ENCODE measurements at places on chromosomes 6 and 20.
A peak's percentile ranks its signal among the peaks of the same experiment; 100 is the strongest.

- DNase-seq: no peak
These were observed 61.8 kb downstream of the FAM229B start for GRCh38 chr6:112149236-112149635.

DNA sequence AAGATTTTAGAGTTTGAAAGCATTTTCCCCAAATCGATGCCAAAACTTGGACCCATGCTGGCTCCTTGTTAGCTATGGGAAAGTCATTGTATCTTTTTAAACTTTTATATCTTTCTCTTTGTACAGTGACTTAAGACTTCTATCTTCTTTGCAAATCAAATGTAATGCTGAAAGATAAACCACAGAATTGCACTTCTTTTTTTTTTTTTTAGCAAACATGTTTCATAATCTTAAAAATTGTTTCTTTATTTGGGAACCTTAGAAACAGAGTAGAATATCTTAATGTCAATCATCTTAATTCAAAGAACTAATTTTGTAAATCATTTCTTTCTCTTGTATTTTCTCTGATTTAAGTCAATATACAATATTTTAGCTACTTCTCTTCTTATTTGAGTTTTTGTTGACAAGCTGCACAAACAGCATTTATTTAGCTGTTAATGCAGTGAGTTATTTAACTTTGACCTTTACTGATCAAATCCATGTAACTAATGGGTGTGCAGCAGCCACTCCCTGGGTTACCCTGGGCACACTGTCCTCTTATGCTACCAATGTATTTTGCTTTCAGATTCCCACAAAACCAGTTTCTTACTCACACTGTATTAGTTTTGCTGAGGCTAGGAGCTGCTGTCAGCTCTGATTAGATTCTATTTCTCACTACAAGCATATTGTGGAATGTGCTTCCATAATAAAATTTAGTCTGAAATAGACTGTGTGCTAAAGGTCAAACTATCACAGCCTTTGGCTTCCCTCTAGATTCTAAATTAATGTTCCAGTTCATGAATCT is 279.6 kb downstream of the ADGB start:
- DNase-seq: no peak

DNA sequence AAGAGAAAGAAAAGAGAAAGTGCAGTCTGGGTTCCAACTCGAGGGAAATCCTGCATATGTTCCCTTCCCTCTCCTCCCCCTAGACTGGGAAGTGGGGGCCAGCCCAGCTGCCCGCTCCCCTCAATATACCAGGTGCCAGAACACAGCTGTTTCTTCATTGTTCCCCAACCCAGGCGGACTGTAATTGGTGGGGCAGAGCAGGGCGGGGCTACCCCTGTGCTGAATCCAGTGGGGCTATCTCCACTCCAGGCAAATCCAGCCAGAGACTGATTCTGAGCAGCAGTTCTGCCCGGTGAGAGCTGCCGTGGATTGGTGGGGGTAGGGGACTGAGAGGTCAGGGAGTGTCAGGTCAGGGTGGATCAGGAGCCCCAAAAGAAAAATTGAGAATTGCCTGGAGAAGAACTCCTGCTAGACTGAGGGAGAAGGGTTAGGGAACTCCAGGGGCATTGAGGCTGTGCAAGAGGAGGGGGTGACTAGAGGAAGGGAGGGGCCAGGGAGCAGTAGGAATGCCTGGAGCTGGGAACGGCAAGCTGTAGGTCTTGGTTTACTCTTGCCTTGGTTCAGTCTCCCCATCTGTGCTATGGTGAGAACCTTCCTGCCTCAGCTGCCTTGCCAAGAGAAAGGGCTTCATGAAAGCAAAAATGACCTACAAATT is at the start of gene MYMX:
MYMX (plus strand) TSS at position 250 of the 655 bp plus-strand sequence. CDS start 546 bp downstream, outside the sequence.
- no peak for DNase-seq

DNA sequence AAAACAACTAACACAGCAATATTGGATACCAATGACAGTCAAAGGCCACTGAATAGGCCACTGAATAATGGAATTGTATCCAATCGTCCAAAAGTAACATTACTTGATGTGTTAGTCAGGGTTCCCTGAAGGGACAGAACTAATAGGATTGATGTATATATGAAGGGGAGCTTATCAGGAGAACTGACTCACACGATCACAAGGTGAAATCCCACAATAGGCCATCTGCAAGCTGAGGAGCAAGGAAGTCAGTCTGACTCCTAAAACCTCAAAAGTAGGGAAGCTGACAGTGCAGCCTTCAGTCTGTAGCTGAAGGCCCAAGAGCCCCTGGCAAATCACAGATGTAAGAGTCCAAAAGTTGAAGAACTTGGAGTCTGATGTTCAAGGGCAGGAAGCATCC is 571.4 kb downstream of the PRKN start:
- DNase-seq: no peak

DNA sequence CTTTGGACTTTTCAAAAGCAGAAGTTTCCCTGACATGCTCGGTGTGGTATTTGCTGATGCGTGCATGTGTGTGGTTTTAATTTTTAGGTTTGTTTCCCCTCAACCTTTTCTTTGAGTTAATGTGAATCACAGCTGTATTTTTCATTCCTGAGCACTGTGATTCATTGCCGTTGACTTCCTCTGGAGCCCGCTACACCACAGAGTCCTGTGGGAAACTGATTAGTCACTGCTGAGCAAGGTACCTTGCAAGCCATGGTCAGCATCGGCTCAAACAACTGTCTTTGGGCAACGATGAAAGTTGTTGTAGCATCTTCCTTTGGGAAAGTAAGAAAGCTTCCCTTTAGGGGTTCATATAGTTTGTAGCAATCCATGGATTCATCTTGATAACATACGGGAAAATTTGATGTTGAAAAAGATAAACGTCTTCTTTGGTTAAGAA is 57.5 kb downstream of the RIN2 start:
- peak; percentile 15 for DNase-seq

DNA sequence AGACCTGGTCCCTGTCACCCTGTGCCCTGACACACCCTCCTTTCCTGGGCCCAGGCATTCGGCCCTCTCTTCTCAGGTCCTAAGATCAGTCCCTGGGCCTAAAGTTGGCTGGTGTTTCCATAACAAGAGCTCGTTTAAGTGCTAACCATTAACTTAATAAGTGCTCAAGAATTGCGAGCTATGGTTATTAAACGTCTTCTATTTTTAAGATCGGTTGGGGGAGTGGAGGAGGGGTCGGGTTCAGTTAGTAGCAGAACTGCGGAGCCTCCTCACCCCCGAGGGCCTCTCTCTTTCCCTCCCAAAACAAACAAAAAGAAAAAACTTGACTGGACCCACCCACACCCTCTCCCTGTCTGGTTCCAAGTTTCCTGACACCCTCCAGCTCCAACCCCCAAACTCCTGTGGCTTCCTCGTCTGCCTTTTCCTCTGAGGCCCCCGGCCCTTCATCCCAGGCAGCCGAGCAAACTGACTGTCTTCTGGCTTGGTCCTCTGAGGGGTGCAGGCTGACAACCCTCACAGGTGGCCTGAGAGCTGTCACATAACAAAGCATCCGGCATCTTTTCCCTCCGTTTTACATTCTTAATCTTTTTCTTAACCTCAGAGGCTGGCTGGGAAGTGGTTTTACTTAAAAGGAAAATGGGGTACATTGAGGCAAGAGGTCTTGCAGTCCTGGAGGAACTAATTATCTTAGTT is 2.0 kb downstream of the STK35 start:
- DNase-seq: no peak

DNA sequence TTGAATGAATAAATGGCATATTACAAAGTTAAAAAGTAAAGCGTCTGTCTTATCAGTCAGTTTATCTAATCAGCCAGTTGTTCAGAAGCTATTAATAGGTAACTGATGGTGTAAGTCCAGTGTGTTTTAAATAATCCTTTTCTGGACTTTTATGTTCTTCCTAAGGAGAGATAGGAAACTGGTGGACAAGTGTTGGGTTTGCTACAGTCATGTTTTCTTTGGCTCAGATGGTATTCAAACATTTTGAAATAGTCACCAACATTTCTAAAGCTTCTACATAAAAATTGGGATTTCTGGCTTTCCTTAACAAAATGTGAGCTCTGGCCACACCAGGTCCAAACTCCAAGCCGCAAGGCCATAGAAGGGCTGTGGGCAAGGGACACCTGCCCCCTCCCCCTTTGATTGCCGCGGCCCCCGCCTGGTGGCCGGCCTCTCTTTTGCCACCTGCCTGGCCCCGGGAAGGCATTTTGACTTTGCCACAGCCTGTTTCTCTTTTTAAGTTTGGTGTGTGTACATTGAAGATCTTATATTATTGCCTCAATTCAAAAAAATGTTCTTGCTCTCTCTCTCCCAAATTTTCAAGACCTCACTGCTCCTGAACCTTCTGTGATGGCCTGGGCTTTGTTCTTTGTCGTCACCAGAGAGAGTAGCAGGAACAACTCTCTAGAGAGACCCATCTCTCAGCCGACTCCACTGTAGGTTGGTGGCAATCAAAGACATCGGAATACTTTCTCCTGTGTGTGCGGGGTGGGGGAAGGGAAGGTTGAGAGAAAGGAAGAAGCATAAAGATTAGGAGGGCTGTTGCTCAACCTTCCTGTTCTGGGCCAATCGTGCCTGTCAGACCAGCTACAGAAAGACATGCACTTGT is 84.0 kb upstream of the ZNF217 start:
- no peak for DNase-seq

DNA sequence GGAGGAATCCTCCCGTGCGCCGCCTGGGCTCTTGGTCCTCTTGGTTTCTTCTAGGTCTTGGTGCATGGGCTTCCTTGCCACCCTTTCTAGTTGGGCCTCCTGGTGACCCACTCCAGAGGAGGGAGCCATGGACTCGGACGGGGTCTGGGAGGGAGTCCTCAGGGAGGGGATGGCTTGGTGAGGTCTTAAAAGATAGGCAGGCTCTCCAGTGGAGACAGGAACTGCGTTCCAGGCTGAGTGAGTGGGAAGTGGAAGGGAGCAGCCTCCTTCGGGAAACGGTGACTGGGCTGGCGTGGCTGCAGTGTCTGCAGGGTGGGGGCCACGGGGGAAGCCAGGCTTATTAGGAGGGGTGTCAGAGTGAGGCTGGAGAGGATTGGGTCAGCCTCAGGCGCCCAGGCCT is 152.8 kb downstream of the GRM4 start:
- DNase-seq: no peak

All from stimulated activated CD8-positive, alpha-beta memory T cell treated with anti-CD3 and anti-CD28 coated beads, Interleukin-7, amount 100 ng/mL, for 48 hours (primary cell).